ENCODE measurements at places on chromosomes 5 and 9.
A peak's percentile ranks its signal among the peaks of the same experiment; 100 is the strongest.

- DNase-seq, result no peak
Measured at GRCh38 chr5:153765987-153766386, 272.7 kb downstream of the FAM114A2 start.

- no peak for DNase-seq
Measured at GRCh38 chr5:83745816-83746215, 25.2 kb upstream of the HAPLN1 start.

DNA sequence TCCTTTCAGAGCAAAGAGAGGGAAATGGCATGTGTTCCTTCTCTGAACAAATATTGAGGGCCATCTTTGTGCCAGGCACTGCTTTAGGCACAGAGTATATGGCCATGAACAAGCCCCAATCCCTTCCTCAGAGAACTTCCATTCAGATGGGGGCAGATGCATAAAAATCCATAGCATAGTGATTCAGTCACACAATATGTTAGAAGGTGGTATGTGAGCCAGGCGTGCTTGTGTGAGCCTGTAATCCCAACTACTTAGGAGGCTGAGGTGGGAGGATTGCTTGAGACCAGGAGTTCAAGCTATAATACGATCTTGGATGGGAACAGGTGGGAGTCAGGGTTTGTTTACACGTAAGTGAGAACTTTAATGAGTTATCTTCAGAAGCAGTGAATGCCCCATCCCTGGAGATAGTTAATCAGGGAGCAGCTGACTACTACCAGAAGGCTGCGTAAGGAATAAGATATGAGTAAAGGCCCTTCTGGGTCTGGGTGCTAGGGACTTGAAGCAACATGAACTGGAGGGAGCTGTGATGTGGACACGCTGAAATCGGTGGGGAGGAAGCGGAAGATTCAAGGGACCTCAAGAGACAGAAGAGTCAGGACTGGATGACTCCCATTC is 27.1 kb downstream of the NANS start:
- no peak for DNase-seq

DNA sequence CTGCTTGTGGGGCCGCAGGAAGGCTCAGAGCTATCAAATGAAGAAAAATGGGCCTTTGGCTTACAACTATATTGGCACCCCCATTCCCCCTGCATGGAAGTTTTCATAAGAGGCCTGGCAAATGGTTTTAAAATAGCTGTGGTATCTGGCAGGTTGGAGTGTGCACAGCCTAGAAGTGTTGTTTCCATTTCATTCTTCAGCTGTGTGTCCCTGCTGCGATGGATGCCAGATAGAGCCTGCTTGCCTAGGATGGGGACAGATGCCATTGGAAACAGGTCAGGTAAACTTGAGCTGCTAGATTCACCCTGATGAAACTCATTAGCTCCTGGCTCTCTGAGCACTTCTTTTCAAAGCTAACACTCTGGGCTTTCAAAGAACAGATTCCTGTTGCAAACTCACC is 183.3 kb downstream of the IRX1 start:
- DNase-seq, result no peak

DNA sequence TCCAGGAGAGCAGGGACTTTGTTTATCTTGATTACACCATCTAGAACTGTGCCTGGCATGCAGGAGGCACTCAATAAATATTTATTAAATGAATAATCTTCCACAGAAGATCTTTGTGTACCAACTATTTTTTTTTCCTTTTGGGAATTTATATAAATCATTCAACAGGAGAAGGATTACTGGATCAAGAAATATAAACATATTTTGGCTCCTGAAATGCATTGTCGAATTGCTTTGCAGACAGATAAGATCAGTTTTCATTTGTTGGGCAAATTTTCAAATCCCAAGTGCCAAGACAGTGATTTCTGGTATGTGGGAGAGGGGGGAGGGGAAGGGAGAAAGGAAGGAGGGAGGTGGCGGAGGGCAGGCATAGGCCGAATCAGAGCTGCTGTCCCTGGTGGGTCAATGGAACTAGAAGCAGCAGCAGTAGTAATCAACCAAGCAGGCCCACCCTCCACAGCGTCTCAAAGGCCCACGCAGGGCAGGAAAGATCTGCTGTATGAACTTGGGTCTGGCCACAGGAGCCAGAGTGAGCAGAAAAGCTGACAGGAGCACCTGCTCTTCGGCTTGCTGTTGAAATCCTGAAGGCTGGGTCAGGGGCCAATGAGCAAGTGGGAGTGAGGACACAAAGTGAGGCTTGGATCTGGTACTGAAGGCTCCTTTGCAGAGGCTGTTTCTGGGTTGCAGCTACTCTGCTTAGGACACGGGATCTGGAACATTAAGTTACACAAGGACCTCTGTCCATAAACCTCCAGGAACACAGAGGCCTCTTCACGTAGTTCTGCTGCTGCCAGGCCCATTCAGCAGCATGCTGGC is 15.8 kb upstream of the TRAF1 start:
- DNase-seq, result no peak

- no peak for DNase-seq
Measured at GRCh38 chr5:60722416-60722815, 22.4 kb upstream of the DEPDC1B start.

- no peak for DNase-seq
Measured at GRCh38 chr9:87464110-87464991, 33.3 kb upstream of the DAPK1 start.

- DNase-seq, result no peak
Measured at GRCh38 chr9:91253488-91253887, 108.2 kb downstream of the AUH start.

GRCh38 chr9:75683591-75683990 is 206.9 kb upstream of the PCSK5 start:
- DNase-seq, result no peak

DNA sequence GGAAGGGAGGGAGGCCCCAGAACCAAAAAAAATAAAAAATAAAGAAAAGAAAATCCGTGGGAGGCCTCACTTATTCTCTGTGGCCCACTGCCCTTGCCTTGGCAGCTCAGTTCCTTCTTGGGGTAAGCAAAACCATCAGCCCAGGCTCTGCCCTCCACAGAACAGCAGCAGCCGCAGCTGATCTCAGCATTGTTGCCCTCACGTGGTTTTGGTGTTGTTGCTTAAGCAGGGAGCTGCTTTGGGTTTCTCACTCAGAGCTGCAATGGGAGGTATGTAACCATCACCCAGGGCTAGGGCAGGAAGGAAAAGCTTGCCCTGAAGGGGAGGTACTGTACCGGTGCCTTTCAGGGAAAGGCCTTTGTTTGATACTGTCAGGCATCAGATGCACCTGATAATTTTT is 374.7 kb upstream of the WWC1 start:
- no peak for DNase-seq

DNA sequence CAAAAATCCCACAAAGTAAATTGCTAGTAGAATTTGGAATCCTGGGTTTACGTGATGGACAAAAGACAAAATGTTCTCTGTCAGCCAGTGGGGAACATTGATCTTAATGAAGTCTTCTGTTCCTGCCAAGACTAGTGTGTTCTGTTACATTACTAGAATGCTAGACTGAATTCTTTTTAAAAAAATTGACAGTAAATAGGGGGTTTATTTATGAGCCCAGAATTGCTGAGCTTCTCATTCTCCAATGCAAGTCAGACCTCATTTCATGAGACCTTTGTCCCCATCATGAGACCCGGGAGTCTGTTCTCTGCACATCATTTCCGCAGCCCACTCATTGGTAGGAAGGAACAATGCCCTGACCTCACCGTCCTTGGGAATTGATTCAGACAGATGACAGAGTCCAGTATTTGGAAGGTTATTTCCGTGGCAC is 173.8 kb upstream of the OTULINL start:
- no peak for DNase-seq

DNA sequence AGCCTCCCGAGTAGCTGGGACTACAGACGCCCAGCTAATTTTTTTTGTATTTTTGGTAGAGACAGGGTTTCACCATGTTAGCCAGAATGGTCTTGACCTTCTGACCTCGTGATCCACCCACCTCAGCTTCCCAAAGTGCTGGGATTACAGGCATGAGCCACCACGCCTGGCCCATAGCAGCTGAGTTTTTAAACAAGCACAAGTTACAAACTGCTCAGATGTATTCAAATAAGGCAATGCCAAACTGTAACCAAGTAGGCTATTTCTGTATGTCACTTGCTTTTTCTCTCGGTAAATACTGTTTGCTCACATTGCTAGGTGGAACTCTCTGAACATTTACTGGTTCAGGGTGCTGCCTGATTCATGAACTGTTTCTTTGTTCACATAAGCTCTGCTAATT is 799.3 kb upstream of the NUDT12 start:
- DNase-seq, result no peak

- no peak for DNase-seq
Measured at GRCh38 chr9:135547756-135548736, 2.1 kb downstream of the OBP2A start.

GRCh38 chr5:141223112-141223783 is at the start of gene PCDHB14:
Gene PCDHB14 (plus strand): TSS chr5:141223343. CDS start chr5:141223506, 163 bp downstream.
- peak; percentile 3 for DNase-seq

DNA sequence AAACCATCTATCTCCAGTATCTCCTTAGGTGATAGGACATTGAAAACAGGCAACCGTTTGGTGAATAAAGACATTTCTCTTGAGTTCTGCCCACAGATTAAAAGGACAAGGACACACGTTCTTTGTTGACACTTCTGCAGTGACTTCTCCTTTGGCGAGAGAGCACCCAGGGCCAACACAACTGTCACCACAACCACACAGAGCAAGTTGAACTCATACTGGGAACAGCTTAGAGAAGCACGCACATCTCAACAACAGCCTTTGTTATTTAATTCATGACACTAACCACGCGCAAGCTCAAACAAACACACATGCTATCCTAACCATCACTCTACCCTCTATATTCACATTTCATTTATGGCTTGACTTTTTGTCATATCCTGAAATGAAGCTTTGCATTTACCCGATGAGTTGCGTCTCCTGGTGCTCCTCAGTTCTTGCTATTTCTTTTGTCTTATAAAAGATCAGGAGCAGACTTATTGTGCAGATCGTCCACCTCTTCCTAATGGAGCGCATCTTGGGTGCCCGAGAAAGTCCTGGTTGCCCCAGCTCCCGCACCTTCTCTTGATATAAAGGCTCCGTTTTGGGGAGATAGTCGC is 543 bp downstream of the ST8SIA4 start:
- peak; percentile 33 for DNase-seq

GRCh38 chr5:135324160-135324559 is 74.9 kb downstream of the MACROH2A1 start:
- no peak for DNase-seq

DNA sequence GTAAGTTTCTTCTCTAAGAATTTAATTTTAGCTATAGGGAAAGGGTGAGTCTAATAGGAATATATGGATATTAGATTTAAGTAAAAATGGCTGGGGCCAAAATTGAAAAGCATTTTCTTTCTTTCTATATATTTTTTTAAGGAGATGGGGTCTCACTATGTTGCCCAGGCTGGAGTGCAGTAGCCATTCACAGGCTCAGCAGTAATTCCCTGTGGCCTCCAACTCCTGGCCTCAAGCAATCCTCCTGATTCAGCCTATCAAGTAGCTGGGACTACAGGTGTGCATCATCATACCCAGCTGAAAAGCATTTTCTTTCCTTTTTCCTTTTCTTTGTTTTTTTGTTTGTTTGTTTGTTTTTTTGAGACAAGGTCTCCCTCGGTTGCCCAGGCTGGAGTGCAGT is 41.1 kb downstream of the CSNK1A1 start:
- DNase-seq, result no peak

DNA sequence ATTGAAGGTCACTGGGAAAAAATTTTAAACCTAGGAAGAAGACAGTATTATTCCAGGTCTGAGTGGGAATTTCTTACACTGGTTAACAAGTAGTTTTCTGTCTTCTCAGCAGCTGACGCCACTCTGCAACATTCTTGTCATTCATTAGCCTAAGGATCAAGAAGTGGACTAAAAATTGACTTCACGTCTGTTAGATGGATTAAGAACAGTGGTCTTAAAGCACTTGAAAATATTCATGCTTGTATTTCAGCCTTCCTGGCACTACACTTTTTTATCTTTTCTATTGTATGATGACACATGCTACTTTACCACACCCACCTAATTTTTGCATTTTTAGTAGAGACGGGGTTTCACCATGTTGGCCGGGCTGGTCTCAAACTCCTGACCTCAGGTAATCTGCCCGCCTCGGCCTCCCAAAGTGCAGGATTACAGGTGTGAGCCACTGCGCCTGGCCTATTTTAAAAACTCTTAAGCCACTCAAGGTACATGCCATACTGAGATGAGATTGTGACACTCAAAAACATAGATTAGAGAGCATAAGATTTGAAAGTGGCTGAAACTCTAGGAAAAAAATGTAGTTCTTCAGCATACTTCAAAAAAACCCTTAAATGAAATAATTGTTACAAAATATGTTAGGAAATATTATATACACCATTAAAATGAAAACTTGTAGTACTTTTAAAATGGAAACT is 8.4 kb downstream of the MATR3 start:
- DNase-seq, result no peak

- no peak for DNase-seq
Measured at GRCh38 chr5:141598391-141599345, 20.1 kb downstream of the DIAPH1 start.

DNA sequence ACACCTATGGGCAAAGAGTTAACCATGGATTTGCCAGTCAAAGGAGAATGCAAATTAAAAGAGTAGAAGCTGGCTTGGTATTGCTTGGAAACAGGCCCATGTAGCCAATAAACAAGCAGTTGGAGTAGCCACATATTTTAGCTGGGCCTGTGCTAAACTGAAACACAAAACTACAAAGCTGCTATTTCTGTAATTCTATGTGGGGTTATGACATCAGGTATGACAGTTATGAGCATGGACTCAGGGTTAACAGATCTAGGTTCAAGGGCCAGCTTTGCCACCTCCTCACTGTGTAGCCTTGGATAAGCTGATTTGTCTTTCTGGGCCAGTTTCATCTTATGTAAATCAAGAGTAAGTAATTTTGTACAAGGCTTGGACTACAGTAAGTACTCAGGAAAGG is 142.7 kb downstream of the PIP5K1B start:
- DNase-seq, result no peak

Measured in AML-193 (cell line).